Activated CD4-positive, alpha-beta memory T cell treated with anti-CD3 and anti-CD28 coated beads, Interleukin-2, amount 10 ng/mL, durations not matched to agents 7 days and 5 days (primary cell): ENCODE measurements at places on chromosomes 4 and X.

DNA sequence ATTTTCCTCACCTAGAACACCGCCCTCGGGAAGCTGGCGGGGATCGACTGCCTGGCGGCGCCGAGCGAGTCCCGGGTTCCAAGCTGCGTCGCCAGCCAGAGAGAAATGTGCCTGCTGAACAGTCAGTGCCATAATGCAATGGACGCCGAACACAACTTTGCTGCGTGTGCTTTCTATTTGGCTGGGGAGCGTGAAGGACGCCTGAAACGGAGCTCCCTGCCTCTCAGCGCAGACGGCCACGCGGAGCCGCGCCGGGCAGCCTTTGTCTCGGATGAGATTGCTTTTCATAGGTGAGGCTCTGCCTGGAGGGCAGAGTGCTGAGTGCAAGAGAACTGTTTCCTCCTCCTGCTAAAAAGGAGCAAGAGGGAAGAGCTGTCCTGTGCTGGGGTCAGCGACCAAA lies 107.7 kb upstream of the BCOR start:
- no peak for DNase-seq

- no peak for DNase-seq
Observed at GRCh38 chrX:47231167-47231566, 1.6 kb upstream of the USP11 start.

- no peak for DNase-seq
Observed at GRCh38 chr4:25101836-25102235, 58.4 kb downstream of the SEPSECS start.

DNA sequence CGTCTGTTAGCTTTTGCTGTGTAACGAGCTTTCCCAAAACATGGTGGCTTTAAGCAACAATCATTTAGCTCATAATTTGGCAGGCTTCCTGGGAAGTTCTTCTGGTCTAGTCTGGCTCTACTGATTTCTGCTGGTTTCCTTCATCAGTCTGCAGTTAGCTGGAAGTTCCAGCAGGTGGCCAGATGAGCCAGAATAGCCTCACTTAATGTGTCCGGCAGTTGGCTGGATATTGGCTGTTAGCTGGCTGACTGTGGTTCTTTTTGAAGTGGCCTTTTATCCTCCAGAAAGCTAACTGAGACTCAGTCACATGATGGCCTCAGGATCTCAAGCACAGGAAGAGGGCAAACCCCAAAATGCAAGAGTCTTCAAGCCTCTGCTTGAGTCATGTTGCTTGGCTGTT lies 34.9 kb downstream of the FTHL17 start:
- peak; percentile 16 for DNase-seq

- DNase-seq, result no peak
Observed at GRCh38 chrX:120462370-120462769, 6.7 kb downstream of the LAMP2 start.

GRCh38 chr4:182369211-182369610 lies 126.0 kb downstream of the TENM3 start:
- DNase-seq, result no peak

DNA sequence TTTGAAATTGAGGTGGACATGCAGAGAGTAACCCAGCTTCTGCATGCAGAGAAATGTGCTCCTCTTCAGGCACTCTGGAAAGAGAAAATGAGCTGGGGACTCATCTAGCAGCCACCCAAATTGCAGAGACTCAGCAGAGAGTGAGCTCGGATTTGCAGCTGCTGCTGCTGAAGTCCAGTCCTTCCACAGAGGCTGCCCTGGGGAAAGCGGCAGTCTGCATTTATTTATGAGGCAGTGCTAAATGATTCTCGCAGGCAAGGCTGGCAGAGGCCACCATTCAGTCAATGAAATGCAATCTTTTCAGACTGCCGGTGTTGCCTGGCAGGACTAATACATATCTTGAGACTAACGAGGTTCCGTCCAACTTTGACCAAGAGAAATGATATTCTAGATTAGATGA lies 404.8 kb downstream of the NLGN4X start:
- DNase-seq, result no peak

GRCh38 chrX:154600759-154601374 lies 15.9 kb downstream of the CTAG1A start:
- DNase-seq, result no peak

DNA sequence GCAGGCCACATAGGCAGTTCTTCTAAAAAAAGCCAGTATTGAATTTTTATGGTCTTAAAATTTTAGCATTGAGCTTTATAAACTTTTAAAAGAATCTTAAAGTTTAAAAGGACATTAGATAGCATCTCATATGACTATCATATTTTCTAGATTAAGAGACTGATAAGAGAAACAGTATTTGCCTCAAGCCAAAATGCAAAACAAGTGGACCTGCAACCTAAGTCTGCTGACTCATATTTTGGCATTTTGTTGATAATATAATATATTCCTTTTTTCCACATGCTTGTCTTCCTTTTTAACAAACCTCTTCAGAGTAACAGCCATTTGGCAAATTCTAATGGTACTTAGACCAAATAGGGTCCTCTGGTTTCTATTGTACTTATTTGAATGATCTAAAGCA lies 328.5 kb upstream of the GALNTL6 start:
- no peak for DNase-seq

DNA sequence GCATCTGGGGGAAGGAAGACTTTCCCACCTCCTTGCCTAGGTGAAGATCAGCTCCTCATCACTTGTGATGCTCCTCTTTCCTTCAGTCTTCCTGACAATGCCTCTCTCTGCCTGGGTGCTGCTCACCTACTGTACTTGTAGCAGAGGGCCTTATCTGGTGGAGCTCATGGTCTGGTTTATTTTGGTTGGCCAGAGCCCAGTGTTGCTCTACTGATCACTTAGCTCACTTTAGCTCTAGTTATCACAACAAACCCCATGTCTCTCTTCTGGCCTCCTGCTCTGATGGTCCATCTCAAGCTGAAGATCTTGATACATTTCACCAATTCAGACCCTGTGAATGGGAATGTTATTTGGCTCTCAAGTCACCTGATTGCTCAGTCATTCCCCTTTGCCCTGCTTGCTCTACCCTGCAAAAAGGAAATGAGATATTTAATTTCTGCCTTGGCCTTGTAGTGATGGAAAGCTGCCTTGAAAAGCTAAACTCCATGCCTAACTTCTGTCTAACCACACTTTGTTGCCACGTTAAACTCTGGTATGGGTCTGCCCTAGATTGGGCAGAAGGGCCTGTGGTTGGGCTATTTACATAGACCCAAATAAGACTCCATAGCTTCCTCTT lies 30.3 kb upstream of the ADH1C start:
- no peak for DNase-seq

GRCh38 chr4:52576326-52576725 lies 82.8 kb downstream of the USP46 start:
- DNase-seq, result no peak

GRCh38 chrX:154403192-154403591 lies 5.0 kb downstream of the RPL10 start:
- no peak for DNase-seq

DNA sequence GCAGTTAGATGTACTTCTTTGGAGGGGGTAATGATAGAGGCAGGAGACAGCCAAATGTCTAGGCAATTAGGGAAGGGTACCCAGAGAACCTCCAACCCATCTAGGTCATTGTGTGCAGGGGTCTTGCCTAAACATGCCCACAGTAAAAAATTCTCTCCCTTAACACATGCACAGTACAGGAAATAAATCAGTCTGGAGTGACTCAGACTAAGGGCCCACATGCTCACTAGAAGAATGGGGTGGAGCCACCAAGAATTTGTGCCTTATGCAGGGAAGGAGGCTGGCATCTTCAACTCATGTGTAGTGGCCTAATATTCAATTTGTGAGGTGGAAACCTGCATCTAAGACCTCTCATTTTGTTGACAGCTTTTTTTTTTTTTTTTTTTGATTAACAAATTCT lies 945.3 kb upstream of the GRIA3 start:
- DNase-seq, result no peak

- DNase-seq, result no peak
Observed at GRCh38 chr4:9923195-9923812, 98.0 kb downstream of the SLC2A9 start.

DNA sequence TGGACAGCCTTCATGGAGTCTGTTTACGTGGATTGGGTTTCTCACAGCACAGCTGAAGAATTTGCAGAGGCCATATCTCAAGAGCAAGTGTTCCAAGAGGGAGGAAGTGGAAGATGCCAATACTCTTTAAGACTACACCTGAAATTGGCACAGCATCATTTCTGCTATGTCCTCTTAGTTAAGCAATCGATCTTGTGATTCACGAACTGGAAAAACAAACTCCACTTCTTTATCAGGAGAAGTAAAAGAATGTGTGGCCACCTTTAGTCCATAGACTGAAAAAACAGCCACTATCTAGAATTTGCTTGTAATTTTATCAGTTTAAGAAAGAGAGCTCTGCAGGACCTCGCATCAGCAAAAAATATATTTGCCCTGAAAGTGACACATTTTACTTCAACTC lies 473.1 kb upstream of the ATOH1 start:
- no peak for DNase-seq

- no peak for DNase-seq
Observed at GRCh38 chrX:54928876-54929275, 8.3 kb downstream of the TRO start.
